ENCODE measurements at places on chromosomes 1 and 21.

DNA sequence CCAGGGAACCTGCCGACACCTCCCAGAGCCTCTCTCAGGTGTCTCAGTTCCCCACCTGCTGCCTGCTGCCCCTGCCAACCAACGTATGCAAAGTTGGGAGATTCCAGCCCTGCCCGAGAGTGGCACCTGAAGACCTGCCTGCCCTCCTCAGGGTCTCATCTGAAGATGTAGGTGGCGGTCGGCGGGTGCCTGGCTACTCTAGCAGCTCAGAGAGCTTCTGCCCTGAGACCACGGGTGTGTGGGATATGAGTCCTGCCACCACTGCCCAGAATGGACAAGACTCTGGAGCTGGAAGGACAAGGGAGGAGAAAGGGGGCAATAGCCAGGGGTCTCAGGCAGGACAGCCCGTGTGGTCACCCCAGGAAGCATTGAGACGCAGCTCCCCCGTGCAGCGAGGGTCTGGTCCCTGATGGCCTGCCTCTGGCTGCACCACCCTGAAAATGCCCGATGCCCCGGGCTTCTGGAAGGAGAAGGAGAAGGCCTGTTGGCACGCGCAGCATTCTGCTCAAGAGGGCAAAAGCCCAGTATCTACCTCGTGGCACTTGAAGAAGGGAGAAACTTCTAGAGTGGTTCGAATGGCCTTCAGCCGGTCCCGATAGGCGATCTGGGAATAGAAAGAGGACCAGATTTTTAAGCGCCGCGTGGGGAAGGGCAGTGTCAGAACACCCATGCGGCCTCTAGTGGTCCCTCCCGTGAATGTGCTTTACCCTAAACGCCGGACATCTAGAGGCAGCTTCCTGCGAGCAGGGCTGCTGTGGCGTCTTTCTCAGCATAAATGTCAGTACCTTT lies 88.8 kb downstream of the STUM start:
- DNase-seq, result no peak

DNA sequence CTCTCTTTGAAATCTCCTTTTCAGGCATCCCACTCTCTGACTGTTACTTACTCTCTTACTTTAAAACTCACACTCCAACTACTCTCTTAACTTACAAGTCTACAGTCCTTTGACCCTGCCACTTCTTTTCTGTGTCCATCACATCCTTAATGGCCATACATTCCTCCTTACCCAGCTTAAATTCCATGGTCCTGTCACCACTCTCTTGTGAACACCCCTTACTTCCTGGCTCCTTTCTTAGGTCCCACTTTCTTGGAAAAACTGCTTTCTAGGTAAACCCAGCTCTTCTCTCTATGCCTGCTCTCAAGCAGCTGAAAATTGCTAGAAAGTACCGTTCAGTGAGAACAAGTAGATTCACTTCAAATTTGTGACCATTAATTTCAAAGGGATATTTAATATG lies 109.1 kb downstream of the OLFML2B start:
- DNase-seq, result no peak

- DNase-seq, result no peak
Observed at GRCh38 chr1:36522461-36523229, 39.9 kb upstream of the CSF3R start.

DNA sequence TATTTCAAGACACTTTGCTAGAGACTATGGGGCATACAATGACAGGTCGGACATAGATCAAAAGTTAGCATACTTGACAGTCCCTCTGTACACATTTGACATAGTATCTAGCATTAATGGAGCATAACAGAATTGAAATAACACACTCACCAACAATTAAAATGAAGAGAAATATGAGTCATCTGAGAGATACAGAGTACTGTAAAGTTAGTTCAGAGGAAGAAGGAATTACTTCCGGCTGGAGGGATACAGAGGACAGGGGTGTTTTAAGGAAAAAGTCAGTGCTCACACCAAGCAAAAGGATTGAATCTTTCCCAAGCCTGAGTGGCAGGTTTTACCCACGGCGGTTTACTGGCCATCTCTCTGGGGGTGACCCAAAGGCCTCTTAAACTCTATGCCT lies 2.4 kb downstream of the ZMYND12 start:
- no peak for DNase-seq

DNA sequence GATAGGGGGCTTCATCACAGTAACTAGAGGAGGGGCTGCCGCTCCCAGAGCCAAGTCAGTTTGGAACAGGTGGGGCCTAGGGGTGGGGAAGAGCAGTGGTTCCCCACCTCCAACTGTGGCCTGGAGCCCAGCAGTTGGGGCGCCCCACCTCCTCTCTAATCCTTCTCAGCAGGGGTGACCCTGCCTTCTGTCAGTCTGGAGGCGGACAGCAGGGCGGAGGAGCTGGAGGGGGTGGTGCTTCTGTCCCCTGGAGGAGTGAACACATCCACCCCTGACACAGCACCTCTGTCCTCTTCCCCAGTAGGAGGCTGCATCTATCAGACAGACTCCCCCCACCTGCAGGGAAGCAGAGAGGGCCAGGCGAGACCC lies 73.8 kb downstream of the MRPL37 start:
- DNase-seq, result no peak

- no peak for DNase-seq
Observed at GRCh38 chr1:233107130-233107660, 156.8 kb downstream of the NTPCR start.

- no peak for DNase-seq
Observed at GRCh38 chr1:215003686-215004085, 78.9 kb upstream of the KCNK2 start.

DNA sequence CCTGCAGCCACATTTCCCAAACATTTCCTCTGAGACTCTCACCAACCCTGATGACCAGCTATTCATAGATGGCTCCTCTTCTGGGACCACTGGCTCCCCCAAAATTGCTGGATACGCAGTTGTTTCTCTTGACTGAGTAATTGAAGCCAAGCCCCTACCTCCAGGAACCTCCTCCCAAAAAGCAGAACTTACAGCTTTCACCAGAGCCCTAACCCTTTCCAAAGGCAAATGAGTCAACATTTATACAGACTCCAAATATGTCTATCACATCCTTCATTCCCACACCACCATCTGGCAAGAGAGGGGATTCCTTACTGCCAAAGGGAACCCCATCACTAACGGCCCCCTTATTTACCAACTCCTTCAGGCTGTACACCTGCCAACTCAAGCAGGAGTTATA lies 20.3 kb upstream of the CA6 start:
- no peak for DNase-seq

DNA sequence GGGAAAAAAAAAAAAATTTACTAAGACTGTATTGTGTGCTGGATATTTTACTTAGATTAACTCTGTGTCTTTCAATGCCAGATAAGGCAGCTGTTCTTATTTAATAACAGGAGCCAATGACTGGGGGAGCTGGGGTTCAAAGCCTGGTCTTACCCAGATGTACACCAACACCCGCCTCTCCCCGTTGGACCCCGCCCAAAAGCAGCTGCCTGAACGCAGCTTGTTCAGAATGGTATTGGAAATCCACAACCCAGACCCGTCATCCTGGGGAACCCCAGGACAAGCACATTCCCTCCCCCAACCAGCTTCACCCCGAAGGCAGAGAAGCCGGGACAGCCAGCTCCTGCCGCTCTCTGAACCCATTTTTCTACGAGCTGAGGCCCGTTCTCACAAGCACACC lies 113.6 kb upstream of the TMPRSS2 start:
- DNase-seq, result no peak

DNA sequence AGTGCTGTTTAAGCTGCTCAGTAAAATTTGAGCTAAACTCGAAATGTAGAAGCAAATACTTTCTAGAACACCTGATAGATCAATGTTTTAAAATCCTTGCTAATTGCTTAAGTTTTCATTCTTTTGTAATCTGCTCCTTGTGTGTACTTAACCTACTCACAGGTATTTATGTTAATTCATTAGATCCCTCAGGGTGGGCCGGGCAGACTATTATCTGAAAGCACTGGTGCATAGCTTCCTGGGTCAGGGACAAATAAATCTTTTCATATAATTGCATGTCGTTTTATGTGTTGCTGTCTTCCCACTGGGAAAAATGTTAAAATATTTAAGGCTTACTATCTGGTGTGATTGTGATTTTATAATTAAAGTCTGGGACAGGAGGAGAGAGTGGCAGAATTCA lies 440.5 kb downstream of the SMYD3 start:
- no peak for DNase-seq

DNA sequence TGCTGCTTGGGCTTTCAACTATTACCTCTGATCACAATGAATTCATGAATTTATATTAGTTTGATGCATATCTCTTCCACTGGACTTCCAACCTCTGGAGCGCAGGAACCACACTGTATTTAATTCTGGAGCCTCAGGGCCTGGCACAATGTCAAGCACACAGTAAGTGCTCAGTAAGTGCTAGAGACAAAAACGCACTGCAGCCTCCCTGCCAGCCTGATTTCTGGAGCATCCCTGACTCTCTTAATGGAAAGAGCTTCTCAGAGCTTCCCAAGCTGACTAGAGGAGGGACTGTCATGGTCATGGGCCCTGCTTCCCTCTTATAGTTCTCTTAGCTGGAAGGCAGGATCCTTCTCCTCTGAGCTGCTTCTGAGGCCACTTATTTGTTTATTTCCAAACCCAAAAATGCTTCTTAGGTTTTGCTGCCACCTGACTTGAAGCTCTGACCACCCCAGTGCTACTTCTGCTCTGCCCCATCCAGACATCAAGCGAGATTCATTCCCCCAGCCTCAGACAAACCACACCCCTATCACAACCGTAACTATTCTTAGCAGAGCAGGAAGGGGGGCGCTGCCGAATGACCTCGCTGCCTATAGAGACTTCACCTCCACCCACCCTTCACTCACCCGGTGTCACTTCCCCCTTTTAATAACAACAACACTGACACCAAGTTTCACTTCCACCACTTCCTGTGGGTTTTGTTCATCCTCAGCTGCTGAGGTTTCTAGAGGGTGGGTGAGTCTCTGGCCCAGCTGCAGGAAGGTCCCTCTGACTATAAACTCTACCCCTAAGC lies 33.6 kb downstream of the NUAK2 start:
- DNase-seq, result peak; percentile 57

DNA sequence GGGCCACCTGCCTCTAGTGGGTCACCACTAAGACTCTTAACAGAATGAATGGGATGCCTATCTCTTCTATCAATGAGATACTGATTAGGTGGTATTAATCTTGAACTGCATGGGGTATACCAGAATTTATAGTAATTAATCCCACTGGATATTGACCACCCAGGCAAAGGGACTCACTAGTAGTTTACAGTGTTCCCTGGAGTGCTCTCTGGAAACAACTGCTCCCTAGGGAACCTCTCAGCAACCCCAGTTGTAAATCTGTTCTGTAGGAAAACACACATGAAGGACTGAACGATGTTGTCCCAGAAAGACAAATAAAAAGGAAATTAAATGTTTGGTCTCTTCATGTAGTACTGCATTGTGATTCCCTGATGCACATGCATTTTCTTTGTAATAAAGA lies 430.5 kb downstream of the HLX start:
- DNase-seq, result no peak

GRCh38 chr1:58466630-58467241 lies 79.8 kb downstream of the OMA1 start:
- DNase-seq, result no peak

- no peak for DNase-seq
Observed at GRCh38 chr1:208054485-208054884, 143.6 kb upstream of the CD34 start.

DNA sequence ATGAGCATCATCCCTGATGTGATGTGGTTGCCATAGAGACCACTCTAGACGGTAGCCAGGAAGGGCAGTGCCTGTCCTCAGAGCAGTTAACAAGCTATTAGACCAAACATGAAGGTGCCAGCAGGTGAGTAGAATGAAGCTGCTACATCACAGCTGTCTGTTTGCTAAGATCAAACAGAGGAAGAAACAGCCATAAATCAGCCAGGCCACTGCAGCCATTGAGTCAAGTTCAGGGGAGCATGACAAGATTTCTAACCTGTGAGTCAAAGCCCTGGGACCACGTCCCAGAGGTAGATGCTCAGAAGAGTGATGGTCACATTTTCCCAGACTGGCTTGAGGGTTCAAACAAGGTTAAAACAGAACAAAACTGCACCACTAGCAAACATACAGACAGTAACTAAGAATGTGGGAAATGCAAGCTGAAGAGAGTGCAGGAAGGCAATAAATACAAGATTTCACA lies 450.6 kb upstream of the DAB1 start:
- no peak for DNase-seq

DNA sequence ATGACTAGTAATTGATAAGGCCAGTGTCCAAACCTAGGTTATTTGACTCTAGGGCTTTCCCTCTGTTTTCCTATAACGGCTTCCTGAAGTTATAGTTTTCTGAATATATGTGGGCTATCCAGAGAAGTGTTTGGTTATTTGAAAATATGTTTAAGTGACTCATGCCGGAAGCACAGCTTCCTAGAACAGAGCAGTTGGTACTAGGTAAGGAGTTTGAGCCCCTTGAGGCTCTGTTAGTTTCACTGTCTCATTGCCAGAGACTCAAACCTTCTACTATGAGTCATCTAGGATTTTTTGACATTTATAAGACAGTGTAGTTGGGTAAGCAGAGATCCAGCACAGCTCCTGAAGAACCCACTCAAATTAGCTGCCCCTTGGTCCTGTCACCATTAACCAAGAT lies 27.1 kb upstream of the LEPR start:
- peak; percentile 66 for DNase-seq

- DNase-seq, result no peak
Observed at GRCh38 chr1:154957091-154957657, 1.3 kb upstream of the PBXIP1 start.

DNA sequence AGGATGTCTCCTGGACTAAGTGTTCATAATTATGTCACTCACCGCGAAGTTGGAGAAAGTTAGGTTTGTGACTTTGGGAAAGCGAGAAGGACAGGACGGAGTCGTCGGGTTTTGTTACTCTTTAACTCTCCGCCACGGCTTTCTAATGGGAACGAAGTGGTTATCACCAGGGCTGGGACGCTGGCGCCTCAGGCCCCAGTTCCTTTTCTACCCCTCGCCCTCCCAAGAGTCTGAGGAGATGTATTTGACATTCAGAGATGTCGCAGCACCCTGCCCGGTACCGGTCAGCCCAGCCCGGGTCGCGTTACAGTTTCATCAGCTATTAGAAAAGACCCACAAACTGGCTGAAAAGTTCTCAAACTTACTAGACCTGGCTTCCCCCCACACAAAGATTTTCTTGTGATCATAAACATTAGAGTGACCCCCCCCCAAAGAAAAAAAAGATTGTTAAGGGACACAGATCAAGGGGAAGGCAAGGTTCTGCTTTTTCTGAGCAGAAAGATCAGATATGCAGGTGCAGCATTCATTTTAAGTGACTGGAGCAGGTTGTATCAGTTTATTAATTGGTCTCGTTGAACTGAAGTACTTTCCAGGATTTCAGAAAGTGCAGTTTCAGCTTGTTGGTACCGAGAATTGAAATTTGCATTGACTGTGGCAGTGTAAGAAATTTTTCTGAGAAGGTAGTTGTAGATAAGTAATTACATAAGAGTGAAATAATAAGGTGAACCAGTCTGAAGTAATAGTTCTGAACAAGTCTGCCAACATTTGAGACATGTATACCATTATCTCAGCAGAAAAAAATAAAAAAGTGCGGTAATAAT lies 859 bp upstream of the ZBTB18 start:
- DNase-seq, result peak; percentile 13

Data from kidney capillary endothelial cell (primary cell).